Hair follicular keratinocyte (primary cell): ENCODE measurements at places on chromosomes 5 and 9. TPM values are rescaled to one million over a fixed set of nuclear protein-coding genes. Genes with fewer than 3 reads are reported as not detected.

TSSK1B gene
- 0.04 and 0.08 TPM in 2 replicates for total RNA-seq

IL6ST gene
- total RNA-seq: 57.4 and 61.5 TPM in 2 replicates

VCP gene
- 270 and 324 TPM in 2 replicates for total RNA-seq

IL33 gene
- 1.2 and 2.0 TPM in 2 replicates for total RNA-seq

REEP2 gene
- total RNA-seq: 2.0 and 4.5 TPM in 2 replicates

BRINP1 gene
- 0.47 TPM in 1 of 2 replicates, not detected in the other for total RNA-seq

IDNK gene
- 2.3 and 3.3 TPM in 2 replicates for total RNA-seq

NAIP gene
- 0.99 and 1.9 TPM in 2 replicates for total RNA-seq

HAVCR2 gene
- not detected in 2 replicates for total RNA-seq

NR3C1 gene
- 23.6 and 34.8 TPM in 2 replicates for total RNA-seq

SGTB gene
- 8.0 and 14.4 TPM in 2 replicates for total RNA-seq

MORN5 gene
- total RNA-seq: not detected in 2 replicates

WDR36 gene
- total RNA-seq: 24.8 and 35.3 TPM in 2 replicates

ZNF618 gene
- 4.8 and 6.1 TPM in 2 replicates for total RNA-seq

SLC36A3 gene
- not detected in 2 replicates for total RNA-seq

FAT2 gene
- 62.9 and 78.3 TPM in 2 replicates for total RNA-seq

PCDHGA1 gene
- not detected in 2 replicates for total RNA-seq

GKAP1 gene
- total RNA-seq: 0.08 and 0.80 TPM in 2 replicates

REEP5 gene
- total RNA-seq: 50.9 and 57.7 TPM in 2 replicates

TMEM252 gene
- not detected in 2 replicates for total RNA-seq

CDHR2 gene
- total RNA-seq: not detected in 2 replicates

TAF1L gene
- not detected in 2 replicates for total RNA-seq

SLC36A2 gene
- total RNA-seq: not detected in 2 replicates

PRR16 gene
- 0.39 and 0.42 TPM in 2 replicates for total RNA-seq

URM1 gene
- 23.8 and 28.3 TPM in 2 replicates for total RNA-seq
